Placental pericyte (primary cell): ENCODE measurements at places on chromosomes 5 and 9. TPM values are rescaled to one million over a fixed set of nuclear protein-coding genes. Genes with fewer than 3 reads are reported as not detected.

Gene ADAMTS12
- 135 and 203 TPM in 2 replicates for total RNA-seq

Gene PFN3
- not detected in 2 replicates for total RNA-seq

Gene OCLN
- 1.1 and 1.3 TPM in 2 replicates for total RNA-seq

Gene MARCOL
- total RNA-seq, result not detected in 2 replicates

Gene DCAF12
- total RNA-seq, result 22.1 and 23.3 TPM in 2 replicates

Gene FGD3
- total RNA-seq, result not detected in 2 replicates

Gene PCDHB3
- total RNA-seq, result under 0.01 and 0.29 TPM in 2 replicates

Gene DNM1
- total RNA-seq, result 17.1 and 47.0 TPM in 2 replicates

Gene BRIX1
- total RNA-seq, result 46.8 and 51.7 TPM in 2 replicates

Gene RANBP3L
- total RNA-seq, result under 0.01 TPM in 1 of 2 replicates, not detected in the other

Gene PELO
- 44.6 and 64.1 TPM in 2 replicates for total RNA-seq

Gene GFI1B
- not detected in 2 replicates for total RNA-seq

Gene LCN12
- 0.88 TPM in 1 of 2 replicates, not detected in the other for total RNA-seq

Gene MOB3B
- total RNA-seq, result 0.44 and 0.57 TPM in 2 replicates

Gene OTP
- total RNA-seq, result not detected in 2 replicates

Gene PCDHB7
- under 0.01 and 0.14 TPM in 2 replicates for total RNA-seq

Gene RFESD
- total RNA-seq, result 1.0 and 2.0 TPM in 2 replicates

Gene LRRC19
- not detected in 2 replicates for total RNA-seq

Gene PCDHGA8
- 2.4 and 3.3 TPM in 2 replicates for total RNA-seq

Gene PDLIM4
- total RNA-seq, result 26.9 and 91.1 TPM in 2 replicates
